ENCODE measurements at places on chromosomes 1 and 21.

GRCh38 chr1:209983953-209984352 is 45.9 kb downstream of the SYT14 start:
- no peak for DNase-seq

GRCh38 chr1:200496937-200497336 is 87.1 kb upstream of the ZNF281 start:
- DNase-seq = no peak

DNA sequence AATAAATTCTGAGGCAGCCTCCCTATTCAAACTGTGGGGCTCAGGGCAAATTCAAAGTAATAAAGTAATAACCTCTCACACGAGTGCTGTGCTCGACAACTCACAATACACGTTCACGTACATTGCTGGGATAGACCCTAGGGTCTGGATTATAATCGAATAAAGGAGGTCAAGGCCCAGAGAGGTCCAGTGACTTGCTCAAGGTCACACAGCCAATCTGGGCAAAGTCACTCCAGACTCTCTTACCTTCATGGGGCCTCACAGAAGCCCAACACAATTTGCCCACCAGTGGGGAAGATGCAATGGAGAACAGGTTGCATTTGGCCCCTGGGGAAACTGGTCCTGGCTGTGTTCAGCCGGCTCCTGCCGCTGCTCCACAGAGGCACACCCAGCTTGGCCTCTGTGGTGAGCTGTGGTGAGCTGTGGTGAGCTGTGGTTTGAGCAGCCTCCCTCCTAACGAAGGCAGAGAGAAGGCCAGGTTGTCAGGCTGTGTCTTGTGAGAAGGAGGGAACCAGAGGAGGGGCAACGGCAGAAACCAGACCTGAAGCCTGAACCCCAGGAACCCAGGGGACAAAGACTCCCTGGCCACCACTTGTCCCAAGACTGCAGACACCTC is 35.1 kb downstream of the NUAK2 start:
- no peak for DNase-seq

DNA sequence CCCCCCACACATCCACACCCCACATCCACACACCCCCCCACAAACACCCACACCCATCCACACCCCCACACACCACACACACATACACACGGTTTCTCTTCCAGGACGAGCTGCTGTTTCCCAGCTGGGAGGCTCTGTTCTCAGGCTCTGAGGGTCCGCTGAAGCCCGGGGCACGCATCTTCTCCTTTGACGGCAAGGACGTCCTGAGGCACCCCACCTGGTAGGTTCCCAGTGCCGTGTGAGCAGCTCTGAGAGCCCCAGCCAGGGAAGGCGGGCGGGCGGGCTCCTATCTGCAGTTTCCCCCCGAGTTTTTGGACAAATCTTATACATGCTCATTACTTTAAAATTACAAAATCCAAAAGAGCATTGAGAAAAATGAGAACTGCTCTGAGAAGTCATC is 31.2 kb downstream of the SLC19A1 start:
- no peak for DNase-seq

- no peak for DNase-seq
Observed at GRCh38 chr1:183831311-183831710, 26.4 kb downstream of the RGL1 start.

DNA sequence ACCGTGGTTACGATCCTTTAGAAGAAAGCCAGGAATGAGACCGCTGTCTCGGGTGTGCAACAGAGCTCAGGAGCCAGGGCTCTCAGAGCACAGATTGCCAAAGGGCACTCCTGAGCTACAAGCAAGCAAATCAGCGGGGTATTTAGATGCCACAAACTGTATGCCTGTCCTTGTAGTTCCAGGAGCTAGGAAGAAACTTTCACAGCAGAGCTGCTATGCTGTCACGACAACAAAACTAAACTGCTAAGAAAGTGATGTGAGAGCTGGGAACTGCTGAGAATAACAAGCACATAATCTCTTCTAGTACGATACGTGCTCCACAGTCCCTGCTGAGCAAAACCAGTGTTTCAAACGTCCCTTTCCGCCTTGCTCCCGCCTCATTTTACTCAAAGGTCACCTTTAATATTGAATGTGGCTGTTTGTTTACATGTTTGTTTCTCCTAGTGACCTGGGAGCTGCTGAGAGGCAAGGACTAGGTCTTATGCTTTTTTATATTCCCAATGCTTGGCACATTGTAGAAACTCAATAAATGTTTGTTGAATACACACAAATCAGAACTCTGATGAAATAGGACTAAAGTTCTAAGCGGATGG is 14.7 kb downstream of the GREM2 start:
- no peak for DNase-seq

- DNase-seq = no peak
Observed at GRCh38 chr21:17802572-17802971, 16.6 kb downstream of the C21orf91 start.

GRCh38 chr1:6599141-6599975 is 3.3 kb downstream of the KLHL21 start:
- no peak for DNase-seq

DNA sequence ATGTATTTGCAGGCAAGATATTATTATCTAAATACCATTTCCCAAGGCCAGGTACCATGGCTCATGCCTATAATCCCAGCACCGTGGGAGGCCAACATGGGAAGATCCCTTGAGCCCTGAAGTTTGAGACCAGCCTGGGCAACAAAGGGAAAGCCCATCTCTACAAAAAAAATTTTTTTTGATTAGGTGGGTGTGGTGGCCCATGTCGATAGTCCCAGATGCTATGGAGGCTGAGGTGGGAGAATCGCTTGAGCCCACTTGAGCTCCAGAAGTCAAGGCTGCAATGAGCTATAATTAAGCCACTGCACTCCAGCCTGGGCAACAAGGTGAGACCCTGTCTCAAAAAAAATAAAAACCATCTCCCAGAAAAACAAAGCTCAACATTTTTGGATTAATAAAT is 2.2 kb downstream of the STMN1 start:
- DNase-seq = no peak

- no peak for DNase-seq
Observed at GRCh38 chr21:39115576-39116235, 67.5 kb downstream of the PSMG1 start.

GRCh38 chr1:58746757-58747156 is 37.1 kb downstream of the JUN start:
- DNase-seq = no peak

GRCh38 chr1:6116137-6116536 is 64.0 kb downstream of the CHD5 start:
- no peak for DNase-seq

DNA sequence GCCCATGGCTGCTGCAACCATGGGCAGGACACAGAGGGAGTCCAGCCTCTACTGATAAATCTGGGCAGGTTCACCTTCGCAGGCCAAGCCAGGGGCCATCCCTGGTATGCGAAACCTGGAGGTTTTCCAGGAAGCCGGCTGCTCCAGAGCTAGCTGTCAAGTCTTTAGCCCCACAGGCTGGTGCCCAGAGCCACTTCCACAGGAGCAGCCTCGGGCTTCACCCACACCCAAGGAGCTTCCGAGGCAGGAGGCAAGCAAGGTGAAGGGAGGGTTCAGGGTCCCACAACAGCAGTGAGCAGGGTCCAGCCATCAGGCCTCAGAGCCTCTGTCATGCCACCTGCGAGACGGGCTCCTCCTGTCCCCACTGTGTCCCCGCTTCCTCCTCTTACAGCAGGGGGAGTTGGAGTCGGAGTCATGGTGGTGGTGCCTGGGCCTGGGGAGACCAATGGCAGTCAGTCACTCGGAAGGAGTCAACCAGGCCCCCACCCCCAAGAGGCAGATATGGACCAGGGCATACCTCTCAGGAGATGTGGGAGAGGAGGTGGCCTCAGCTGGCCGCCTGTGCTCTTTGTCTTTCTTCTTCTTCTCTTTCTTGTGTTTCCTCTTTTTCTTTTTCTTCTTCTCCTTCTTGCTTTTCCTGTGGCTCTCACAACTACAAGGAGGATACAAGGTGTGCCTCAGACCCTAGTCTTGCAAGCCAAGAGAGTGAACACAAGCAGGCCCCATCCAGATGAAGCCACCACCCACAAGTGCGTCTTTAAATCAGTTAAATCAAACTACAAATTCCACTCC is 2.1 kb downstream of the C1orf35 start:
- no peak for DNase-seq

GRCh38 chr1:53388963-53389362 is 61.1 kb upstream of the LRP8 start:
- DNase-seq = no peak

Data from cortex of kidney (tissue), 1 donor.